ENCODE measurements at places on chromosomes 6 and 20.

DNA sequence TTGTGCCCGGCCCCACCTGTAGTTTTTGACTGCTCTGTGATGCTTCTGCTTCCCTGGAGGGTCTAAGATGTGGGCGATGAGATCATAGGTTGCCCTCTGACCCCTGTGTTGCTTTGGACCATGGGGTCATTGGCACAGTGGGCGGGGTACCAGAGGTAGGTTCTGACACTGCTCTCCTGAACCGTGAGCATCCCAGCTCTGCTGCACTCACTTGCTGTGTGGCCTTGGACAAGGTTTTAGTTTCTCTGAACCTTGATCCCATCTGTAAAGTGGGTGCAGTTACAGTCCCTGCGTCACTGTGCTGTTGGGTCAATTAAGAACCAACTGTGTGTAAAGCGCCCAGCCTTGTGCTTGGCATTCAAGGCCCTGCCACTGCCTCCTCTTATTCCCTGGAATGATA is 30.9 kb downstream of the SRC start:
- DNase-seq = no peak

- no peak for DNase-seq
Measured at GRCh38 chr20:631101-631500, 21.0 kb upstream of the TCF15 start.

DNA sequence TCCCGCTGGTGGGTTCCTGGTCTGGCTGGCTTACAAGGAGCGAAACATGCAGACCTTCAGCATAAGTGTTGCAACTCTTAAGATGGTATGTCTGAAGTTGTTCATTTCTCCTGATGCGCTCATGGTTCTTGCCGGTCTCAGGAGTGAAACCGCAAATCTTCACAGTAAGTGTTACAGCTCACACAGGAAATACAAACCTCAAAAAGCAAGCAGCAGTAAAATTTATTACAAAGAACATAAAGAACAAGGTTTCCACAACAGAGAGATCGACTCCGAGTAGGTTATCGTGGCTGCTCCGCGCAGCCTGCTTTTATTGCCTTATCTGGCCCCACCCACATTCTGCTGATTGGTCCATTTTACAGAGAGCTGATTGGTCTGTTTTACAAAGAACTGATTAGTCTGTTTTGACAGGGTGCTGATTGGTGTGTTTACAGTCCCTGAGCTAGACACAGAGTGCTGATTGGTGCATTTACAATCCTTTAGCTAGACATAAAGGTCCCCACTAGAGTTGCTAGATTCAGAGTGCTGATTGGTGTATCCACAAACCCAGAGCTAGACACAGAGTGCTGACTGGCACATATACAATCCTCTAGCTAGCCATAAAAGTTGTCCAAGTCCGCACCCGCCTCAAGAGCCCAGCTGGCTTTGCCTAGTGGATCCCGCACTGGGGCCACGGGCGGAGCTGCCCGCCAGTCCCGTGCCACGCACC is 39.2 kb downstream of the TRIM27 start:
- DNase-seq = no peak

- DNase-seq = no peak
Measured at GRCh38 chr20:3235666-3236324, 3.2 kb downstream of the SLC4A11 start.

GRCh38 chr6:107730683-107731314 is 93.3 kb downstream of the SCML4 start:
- DNase-seq = no peak

- DNase-seq = peak; percentile 10
Measured at GRCh38 chr6:28635547-28636158, 110.0 kb downstream of the GPX5 start.

DNA sequence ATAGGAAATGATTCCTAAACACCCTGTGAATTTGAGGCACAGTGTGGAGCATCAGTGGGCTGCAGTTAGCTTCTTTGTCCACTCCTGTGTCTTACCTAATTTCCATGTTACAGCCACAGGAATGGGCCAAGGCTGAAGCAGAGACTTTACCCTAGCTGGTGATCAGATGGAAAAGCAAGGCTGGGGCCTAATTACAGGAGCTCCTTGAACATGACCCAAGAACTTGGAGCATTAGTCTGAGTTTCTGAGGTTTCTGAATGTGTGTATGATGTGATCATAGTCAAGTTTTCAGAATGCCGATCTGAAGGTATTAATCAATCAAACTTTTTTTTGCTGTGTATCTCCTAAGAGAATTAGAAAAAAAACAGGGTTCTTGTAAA is 18.0 kb downstream of the HECA start:
- no peak for DNase-seq

GRCh38 chr6:80336911-80337310 is 230.4 kb downstream of the BCKDHB start:
- no peak for DNase-seq

- DNase-seq = no peak
Measured at GRCh38 chr6:147618927-147619326, 110.4 kb downstream of the SAMD5 start.

GRCh38 chr6:98116455-98116854 is 717.9 kb upstream of the POU3F2 start:
- DNase-seq = no peak

- no peak for DNase-seq
Measured at GRCh38 chr6:170067181-170067641, 223.7 kb downstream of the DLL1 start.

- DNase-seq = no peak
Measured at GRCh38 chr6:73743556-73743955, 47.6 kb downstream of the CD109 start.

DNA sequence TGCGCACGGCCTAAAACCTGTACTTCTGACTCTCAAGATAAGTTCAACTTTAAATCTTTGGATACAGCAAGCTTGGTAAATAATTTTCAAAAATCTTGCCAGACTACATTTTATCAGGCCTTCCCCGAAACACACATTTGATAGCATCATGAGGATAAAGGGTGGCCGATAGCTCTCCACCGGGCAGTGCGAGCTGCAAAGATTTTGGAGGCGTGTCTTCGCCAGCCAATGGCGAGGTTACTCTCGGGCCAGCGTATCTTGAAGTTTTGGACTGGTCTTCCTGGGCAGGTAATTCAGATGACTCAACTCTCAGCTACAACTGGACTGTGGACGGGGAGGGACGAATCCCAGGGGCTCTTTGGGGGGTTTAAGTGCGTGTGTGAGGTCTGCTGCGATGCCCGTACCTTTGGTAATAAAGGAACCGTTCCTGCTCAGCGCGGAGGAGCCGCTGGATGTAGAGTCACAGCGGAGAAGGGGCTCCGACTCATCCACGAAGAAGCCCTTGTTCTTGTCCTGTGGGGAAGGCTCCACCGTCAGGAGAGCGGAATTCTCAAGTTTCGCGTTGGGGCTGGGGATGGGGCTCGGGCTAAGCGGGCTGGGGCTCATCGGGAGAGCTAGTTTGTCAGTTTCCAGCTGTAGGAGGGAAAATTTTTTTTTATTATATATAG is 75.3 kb downstream of the TNFRSF21 start:
- no peak for DNase-seq

DNA sequence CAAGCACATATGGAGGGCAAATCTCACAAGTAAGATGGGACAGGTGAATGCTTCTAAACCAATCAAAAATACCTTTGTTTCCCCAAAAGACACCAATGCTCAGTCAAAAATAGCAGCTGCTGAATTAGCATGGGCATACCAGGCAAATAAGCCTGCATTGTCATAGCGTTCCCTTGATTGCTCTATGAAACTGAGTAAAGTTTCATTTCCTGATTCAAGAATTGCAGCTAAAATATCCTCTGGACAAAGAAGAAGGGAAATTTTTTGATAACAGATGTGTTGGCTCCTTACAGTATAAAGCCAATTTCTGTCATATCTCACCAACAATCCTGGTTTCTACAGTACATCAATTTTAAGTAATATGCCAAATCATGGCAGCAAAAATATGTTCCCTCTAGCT is 3.3 kb upstream of the TMEM14A start:
- no peak for DNase-seq

GRCh38 chr20:18057101-18057993 is at the start of gene OVOL2:
Gene OVOL2, minus strand, starts transcription at chr20:18057916. Its CDS starts 282 bp downstream, at chr20:18057634.
- peak; percentile 57 for DNase-seq

GRCh38 chr20:1801929-1802306 is 93.3 kb upstream of the SIRPA start:
- no peak for DNase-seq

DNA sequence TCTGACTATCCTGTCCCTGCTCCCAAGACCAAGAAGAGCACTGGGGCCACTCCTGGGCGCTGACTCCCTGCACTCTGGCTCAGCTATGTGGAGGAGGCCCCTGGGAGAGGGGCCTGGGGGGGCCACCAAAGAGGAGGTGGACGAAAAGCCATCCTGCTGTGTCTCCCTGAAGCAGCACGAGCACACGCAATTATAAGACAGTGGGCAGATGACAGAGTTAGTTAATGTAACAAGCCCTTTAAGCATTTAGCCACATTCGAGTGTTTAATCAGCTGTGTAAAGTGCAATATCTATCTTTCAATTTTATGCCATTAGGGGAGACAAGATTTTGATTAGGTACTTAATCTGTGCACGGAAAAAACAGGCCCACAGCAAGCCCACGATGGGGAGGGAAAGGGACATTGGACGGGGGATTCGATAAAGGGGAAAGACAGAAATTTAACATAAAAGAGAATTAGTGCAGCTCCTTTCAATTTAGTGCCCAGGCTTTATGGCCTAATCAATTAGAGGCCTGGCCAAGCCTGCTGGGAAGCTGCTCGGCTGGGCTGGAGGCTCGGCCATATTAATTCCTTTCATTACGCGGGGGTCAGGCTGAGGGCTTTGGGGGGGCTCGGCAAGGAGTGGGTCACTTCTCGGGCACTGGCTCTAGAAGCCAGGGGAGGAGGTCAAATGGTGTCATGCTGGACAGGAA is 286.2 kb downstream of the DHX35 start:
- no peak for DNase-seq

DNA sequence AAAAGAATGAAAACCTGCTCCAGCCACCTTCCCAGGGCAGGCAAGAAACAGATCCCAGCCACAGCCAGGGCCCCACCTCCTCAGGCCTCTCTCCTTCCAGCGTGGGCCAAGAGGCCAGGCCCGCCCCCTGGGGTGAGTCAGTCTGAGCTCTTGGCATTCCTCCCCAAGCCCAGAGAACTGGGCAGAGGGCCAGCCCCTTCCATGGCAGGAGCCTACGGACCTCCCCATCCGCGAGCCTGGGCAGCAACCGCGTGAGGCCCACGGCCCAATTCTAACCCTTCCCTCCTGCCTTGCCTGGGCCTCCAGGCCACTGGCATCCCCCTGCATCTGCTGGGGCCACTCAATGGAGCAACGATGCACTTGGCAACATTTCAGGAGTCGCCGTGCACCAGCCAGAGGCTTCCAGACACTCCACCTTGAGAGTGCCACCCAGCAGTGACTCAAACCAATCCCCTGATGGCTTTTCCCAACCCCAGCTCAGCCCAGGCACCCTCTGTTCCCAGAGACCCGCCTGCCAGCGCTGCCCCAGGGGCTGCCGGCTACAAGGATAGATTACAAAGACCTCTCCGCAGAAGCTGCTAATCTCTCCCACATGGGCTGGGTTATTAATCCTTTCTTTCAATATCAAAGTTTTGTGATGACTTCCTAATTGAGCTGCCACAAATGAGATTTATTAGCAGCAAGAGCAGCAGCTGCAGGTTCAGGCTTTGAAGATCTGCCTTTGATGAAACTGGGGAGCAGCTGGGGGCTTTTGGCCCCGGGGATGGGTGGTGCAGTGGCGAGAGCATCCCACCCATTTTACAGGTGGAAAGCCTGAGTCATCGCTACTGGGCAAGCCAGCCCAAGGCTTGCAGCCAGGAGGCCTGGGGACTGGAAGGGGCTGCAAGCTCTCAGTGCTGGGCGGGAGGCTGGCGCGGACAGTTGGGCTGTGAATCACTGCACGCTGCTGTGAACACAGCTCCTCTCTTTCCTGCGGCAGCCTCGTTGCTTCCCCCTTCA is 85.7 kb downstream of the NFATC2 start:
- DNase-seq = peak; percentile 92

DNA sequence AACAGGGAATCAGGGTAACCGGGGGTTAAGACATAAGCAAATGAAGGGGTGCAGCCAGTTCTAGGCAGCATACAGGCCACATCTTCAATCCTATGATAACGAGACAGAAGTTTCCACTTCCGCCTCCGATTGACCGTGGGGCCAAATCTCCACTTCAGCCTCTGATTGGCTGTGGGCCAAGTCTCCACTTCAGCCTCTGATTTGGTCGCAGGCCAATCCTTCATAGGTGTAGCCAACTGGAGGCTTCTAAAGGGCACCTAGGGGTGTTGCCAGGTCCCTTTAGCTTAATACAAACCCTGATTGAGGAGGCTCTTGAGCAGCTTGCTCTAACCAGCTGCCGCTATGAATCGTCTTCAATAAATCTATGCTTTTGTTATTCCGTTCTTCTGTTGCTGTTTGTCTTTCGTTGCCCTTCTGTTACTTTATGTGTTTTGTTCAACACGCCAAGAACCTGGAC is 2.1 kb upstream of the ERGIC3 start:
- peak; percentile 85 for DNase-seq

DNA sequence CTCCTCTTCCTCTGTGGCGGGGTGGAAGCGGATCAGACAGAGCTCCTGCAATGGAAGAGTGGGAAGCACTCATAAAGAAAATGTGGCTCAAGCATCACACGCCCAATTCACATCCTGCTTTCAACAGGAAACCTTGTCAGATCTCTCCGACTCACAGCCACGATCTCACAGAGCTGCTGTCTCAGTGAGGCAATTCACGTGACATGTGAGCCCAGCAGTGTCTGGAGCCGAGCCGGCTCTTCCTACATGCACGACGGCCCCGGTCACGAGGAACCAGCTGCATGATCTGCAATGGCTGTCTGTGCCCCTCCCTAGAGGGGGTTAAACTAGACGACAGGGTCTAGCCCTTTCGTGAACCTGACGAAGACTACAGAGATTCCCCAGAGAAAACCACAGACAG is 29.5 kb upstream of the TCFL5 start:
- DNase-seq = no peak
